ENCODE measurements at places on chromosomes 3 and 15.

DNA sequence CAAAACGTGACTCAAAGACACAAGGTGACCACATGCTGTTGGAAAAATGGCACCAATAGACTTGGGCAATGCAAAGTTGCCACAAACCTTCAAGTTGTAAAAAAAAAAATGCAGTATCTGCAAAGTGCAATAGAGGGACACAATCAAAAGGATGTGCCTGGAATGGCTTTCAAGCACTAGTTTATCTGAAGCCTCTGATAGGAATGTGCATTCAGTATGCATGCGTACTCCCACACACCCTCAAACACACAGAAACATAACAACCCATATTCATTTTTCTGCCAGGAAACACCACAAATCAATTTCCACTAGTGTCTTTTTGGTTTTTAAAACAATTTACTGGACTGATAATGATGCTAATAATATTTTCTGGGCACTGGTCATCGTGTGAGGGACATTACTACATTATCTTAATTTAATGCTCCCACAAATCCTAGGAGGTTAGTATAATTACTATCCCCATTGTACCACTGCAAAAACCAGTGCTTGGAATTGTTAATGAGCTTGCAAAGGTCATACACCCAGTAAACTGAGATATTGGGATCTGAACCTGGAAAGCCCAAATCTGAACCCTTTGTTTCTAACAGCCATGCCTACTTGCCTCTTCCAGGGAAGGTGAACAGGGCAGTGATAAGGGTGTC is 298.7 kb downstream of the MAGI1 start:
- DNase-seq, result no peak

DNA sequence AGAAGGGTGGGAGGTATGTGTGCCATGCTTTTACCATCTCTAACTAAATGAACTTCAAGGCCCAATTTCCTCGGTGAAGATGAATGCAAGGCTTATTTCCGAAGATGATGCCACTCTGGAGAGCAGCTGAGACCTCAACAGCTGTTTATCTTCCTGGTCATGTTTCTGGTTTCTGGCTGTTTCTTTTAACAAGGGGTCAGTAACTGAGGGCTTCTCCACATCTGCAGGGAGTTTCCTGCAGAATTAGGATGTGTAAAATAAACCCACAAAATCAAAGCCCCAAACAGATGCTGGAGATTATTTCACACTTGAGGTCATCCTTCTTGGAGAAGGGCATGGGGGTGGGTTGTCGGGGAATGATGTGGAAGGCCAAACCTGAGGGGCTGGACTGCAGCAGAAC is 220.3 kb downstream of the THSD4 start:
- no peak for DNase-seq

DNA sequence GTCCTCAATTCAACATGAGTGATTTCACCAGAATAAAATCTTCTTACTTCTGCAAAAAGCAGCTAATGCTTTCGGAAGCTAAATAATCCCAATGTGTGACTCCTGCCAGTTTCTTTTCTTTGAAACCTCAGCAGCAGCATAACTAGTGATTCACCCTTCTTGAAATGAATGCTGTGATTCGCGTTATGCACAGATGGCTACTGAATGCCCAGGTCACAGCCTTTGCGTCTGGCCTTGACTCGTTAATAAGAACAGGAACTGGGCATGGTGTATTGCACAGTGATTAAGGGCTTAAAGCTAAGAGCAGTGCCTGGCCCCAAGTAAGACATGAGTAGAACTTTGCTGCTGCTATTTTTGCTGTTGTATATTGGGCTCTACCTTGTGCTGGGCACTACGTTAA is 19.0 kb downstream of the CGNL1 start:
- DNase-seq, result no peak

GRCh38 chr3:193921465-193921864 is 214.5 kb upstream of the HES1 start:
- DNase-seq, result no peak

All from naive thymus-derived CD8-positive, alpha-beta T cell (primary cell).